ENCODE measurements at places on chromosomes 6 and 20.

DNA sequence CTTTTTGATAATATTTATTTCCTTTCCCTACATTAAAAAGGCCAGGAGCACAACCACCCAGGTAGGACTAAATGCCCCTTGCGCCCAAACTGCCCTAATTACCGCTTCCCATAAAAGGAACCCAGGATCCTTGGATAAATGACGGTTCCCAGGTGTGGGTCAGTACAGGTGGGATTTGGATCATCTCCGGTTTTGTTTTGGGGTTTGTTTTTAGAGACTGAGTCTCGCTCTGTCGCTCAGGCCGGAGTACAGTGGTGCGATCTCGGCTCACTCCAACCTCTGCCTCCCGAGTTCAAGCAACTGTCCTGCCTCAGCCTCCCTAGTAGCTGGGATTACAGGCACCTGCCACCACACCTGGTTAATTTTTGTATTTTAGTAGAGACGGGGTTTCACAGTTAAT is 28.4 kb downstream of the ZNF217 start:
- DNase-seq: no peak

GRCh38 chr6:167130712-167131684 is 8.1 kb downstream of the CCR6 start:
- no peak for DNase-seq

GRCh38 chr6:143205131-143205535 is 144.4 kb downstream of the AIG1 start:
- DNase-seq: no peak

GRCh38 chr6:53498649-53499048 is 46.3 kb downstream of the GCLC start:
- DNase-seq: no peak

GRCh38 chr6:143271024-143271423 is 179.5 kb downstream of the ADAT2 start:
- no peak for DNase-seq

DNA sequence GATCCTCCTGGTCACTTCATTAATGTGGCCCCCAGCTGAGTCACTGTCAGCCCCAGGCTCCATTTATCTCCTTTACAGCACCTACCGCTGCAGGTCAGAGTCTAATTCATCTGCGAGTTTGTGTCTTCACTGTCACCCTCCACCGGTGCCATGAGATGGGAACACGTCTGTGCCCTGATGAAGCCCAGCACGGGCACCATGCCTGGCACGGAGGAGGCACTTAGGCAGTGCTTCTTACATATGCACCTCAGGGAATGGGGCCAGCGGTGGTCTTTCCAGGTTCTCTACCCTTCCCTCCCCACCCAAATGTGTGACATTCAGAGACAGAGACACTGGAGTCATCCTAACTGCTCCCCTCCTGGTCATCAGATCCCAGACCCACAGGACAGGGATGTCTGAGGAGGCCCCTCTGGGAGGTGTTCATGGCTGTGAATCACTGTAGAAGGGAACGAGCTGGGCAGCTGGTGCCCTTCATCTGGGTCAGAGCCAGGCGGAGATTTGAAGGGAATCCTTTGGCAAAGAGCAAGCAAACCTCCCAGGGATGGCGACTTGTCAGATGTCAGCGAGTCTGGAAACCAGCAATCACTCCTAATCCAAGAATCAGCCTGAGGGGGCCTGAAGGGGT is 364.6 kb downstream of the PREX1 start:
- DNase-seq: no peak

GRCh38 chr6:25431975-25432307 is 152.8 kb downstream of the CARMIL1 start:
- no peak for DNase-seq

- no peak for DNase-seq
Observed at GRCh38 chr6:170297576-170298330, 6.9 kb upstream of the DLL1 start.

DNA sequence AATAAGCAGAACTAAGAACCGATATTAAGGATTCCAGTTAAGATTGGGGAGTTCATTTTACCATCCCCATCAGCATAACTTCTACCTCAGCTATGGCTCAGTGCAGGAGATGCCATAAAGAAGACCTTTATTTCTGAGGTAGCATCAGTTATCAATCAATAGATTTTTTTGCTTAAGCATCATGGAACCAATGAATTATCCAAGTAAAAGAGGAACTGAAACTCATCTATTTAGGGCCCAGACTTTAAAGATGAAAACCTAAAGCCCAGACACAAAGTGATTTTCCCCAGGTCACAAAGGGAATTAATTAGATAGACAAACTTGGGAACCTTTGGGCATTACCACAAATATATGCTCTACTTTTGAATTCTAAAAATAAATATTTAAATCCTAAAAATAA is 59.2 kb upstream of the TINAG start:
- no peak for DNase-seq

GRCh38 chr6:2229742-2230141 is 15.7 kb downstream of the GMDS start:
- DNase-seq: no peak

GRCh38 chr6:55886185-55886836 is 10.9 kb upstream of the BMP5 start:
- DNase-seq: no peak

DNA sequence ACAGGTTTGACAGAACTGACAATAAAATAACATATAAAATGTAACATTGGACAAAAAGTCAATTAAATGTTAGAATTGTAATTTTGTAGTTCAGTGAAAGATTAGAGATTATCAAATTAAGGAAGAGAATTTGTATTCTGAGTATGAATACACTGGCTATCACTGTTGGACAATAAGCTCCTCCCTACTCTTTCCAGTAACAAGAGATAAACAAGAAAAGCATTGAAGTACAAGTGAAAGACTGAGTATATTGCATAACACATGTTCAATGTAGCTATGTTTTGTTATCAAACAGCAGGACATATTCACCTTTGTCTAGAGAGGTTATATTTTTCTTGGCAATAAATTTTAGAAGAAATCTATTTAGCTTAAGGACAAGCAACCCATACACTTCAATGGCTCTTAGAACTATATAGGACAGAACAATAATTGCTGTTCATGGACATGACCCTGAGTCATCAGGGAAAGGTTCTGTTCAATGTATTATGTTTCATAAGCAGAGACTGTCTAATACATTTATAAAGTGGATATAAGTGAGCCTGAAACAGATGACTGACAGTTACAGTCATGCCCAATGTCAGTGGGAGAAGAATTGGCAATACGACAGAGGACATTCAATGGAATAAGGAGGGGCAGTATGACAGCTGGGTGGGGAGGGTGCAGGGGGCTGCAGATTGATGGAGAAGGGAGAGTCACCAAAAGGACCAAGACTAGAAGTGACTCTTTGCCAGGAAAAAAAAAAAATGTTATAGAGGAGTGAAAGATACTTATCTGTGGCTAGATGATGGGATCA is 520.4 kb downstream of the FRK start:
- DNase-seq: no peak
